ENCODE measurements at places on chromosomes 11 and 22.
A peak's percentile ranks its signal among the peaks of the same experiment; 100 is the strongest.

- DNase-seq, result no peak
Observed at GRCh38 chr11:11408436-11409221, 55.6 kb upstream of the CSNK2A3 start.

- DNase-seq, result no peak
Observed at GRCh38 chr11:109363682-109364081, 58.3 kb upstream of the C11orf87 start.

- DNase-seq, result no peak
Observed at GRCh38 chr11:35006389-35007128, 90.1 kb downstream of the PDHX start.

GRCh38 chr11:554428-555226, 5.9 kb downstream of the LMNTD2 start:
- peak; percentile 97 for DNase-seq

DNA sequence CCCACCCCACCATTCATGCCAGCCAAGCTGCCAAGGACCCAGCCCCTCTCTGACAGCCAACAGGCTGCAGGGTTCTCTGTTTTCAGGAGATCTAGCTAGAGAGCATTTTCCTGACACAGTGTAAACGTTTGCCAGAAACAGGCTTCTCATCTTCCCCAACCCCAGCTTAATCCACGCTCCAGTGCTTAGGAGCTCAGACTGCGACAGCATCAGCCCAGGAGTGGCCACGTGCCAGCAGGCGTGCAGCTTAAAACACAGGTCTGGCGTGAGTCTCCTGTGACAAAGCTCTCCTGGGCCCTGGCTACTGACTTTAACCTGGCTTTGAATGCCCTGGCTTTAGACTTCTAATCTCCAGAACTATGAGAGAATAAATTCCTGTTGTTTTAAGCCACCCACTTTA, 66.6 kb downstream of the GALNT18 start:
- DNase-seq, result no peak

DNA sequence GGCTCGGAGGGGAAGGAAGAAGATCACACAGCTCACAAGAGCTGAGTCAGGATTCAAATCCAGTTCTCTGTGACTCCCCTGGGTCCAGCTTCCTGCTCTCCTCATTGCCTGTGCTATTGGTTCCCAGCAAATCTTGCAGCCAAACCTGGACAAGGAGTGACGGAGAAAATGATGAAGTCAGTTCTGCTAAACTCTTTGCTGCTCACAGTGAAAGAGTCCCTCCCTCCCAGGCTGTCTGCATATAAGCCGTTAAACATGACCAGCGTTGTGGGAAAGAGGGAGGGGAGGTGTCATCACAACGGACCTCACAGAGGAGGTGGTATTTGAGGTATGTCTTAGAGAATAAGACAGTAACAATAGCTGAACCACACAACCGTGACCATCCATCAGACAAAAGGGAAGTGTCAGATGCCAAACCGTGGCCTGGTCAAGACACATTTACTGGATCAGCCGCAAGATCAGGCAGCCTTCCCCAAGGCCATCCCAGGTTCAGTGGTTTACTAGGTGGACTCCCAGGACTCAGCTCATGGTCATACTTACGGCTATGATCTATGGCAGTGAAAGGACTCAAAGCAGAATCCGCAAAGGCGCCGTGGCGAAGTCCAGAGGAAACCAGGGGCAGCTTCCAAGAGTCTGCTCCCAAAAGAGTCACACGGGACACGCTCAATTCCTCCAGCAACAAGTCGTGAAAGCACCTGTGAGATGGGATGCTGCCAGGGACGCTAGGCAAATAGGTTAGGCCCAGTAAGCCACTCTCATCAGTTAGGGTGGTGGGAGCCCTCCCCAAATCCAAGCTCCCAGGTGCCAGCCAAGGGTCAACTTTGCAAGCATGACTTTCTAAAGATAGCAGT, 2.8 kb upstream of the CYTH4 start:
- no peak for DNase-seq

DNA sequence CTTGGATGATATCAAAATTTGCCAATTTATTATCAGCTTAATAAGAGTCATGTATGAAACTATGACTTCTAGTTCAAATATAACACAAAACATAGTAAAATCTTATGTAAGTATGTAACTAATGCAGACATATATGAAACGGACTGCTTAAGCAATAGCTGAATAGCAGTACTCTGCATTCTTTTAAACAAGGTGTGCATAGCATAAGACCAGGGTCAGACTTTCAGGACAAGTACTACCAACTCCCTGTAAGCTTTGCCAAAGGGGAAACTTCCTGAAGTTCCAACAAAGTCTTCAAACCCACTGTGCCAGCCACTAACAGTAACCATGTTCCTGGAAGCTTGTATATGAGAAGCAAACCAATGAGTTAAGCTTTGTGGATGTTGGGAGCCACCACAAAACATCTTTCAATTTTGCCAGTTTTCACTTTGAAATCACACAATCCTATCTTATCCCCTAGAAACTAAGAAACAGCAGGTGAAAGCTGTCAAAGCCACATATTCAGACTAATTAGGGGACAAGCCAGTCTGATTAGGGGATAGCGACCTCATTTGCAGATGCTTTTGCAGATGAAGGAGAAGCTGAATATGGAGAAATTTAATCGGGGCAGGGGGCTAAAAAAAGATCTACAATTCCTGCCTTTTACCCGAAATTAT, 13.3 kb downstream of the RBFOX2 start:
- DNase-seq, result no peak

DNA sequence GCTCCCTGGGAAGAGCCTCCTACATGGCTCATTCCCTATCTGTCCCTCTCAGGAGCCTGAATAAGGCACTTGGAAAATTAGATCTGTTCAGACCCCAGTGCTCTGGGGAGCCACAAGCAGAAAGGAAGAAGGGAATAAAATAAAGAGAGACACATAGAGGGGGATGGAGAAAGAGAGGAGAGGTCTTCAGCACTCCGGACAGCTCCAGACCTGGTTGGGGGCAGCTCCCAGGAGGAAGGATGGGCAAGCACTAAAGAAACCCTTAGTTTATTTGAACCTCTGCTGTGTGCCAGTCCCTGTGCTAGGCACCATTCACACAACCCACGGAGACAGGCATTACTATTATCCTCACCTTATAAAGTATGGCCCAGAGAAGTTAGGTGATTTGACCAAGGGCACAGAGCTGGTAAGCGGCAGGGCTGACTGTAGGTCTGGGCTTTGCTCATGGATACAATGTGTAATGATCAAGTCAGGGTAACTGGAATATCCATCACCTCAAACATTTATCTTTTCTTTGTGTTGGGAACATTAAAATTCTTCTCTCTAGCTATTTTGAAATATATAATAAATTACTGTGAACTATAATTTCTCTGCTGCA, 53.7 kb upstream of the LRRC32 start:
- DNase-seq, result no peak

DNA sequence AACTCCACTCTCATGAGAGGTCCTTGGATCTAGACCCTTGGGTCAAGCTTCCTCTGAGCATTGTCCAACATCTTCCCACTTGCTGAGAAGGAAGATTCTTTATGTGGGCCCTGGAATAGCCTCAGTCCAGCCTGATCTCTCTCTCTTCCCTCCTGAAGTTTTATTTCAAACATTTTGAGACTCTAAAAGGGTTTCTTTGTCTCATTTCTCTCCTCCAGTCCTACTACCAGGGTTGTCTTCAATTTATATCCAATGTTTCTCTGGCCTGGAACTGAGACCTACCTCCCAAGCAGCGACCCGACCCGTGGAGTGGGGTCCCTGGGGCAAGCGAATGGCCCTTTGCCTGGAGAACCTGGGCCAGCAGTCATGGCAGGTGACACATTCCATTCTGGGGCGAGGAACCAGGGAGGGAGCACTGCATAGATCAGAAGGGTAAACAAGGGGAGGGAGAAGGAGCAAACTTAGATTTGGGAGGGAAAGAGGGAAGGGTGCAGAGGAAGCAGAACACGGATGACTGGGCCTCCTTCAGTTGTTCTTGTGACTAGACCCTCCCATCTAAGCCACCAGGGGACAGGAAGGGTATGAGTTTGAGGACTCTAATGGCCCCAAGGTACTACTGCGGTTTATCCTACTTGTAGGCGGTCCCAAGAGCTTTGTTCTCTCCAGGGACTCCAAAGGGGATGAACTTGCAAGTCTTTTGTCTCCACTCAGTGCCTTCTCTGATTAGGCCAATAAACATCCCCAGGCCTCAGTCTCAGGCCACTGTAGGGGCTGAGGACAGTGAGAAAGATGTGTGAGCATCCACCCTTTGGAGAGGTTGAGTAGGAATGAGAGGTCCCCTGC, 14.2 kb upstream of the PRAME start:
- no peak for DNase-seq

DNA sequence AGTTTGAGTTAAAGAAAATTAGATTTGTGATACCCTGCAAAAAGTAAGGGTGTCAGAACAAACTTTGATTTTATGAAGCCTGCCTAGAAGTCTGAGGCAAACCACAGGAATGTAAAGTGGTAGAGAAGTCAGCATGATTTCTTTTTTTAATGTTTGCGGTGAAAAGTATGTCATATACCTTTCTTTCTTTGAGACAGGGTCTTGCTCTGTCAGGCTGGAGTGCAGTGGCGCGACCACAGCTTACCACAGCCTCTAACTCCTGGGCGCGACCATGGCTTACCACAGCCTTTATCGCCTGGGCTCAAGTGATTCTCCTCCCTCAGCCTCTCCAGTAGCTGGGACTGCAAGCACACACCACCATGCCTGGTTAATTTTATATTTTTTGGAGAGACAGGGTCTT, 4.7 kb downstream of the API5 start:
- no peak for DNase-seq

- DNase-seq, result no peak
Observed at GRCh38 chr11:57131080-57131790, 50.5 kb upstream of the LRRC55 start.

DNA sequence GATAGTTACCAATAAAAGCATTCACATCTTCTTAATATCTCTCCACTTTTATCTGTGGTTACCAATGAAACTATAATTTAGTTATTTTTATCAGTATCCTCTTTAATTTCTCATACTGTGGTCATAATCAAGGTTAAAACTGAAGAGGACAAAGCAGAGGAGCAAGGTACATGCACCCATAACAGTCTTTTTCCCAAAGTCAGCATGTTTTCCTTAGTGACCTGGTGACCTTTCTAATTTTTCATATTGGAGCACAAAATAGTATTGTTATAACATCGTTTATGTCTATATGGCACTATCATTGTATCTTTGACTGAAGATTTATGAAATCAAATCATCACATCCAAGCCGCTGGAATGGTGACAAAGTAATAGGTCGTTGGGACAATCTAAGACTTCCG, 51.5 kb upstream of the CHORDC1 start:
- no peak for DNase-seq

DNA sequence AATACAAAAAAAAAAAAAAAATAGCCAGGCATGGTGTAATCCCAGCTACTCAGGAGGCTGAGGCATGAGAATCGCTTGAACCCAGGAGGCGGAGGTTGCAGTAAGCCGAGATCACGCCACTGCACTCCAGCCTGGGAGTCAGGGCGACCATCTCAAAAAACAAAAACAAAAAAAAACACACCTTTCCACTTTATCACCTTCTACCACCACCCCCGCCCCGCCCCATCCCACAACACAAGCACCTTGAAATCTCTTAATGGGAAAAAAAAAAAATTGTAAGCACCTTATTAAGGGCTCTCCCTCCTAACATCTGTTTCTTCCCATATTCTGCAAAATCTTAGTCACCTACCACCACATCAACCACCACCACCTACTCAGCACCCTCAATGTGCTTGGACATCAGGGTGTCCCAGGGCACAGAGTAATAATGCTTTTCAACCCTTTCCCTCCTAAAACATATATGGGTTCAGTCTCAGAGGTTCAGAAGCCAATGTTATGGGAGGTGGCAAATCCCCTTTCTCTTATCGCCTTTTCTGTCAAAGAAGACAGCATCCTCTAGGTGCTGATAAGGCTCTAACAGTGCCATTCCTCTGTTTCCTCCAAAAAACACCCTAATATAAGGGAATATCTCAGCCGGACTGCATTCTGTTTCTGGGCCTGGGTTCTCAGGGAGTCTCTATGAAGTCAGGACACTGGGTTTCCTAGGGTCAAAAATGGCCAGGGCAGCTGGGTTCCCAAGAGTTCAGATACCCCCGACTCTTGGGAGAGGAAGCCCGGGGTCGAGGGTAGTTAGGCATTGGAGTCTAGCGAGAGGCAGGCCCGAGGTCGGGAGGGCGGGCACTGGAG, 718 bp downstream of the INTS5 start:
- DNase-seq, result no peak

DNA sequence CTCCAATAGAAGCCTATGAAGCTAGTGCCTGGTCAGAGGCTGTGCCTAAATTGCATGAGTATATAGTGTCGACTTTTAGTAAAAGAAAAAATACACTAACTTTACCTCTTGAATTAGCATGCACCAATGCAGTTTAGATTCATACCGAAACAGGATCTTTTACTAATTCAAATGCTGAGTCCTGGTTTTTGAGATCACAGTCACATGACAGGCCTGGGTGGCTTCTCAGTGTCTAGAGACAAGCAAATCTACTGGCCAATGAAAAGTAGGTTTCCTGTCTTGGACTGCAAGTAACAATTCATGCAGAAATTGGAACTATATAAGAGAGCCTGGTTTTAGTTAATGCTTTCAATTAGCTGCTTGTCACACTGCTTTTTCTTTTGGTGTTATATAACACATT, 7.2 kb downstream of the ARHGEF12 start:
- DNase-seq, result no peak

DNA sequence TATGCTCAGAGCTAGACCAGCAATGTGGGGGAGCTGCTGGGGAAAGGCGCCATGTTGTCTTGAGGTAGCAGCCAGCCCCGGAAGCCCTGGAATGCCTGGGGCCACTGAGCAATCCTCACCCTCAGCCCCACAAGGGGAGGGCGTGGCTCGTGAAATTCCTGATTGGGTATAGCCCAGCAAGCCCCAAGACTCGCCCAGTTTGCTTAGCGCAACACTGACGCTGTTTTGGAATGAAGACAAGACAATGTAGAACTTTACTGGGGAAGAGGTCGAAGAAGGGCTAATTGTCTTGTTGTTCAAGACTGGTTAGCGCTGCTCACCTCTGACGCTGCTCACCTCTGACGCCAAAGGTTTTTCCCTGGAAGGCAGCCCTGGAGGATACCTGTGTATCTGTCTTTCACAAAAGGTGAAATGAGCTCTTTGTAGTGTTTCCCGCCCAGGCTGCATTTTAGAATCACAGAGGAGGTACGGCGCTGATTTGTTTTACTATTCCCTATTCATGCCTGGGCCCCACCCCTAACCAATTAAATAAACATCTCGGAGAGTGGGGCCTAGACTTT, 47.6 kb downstream of the ST3GAL4 start:
- no peak for DNase-seq

- no peak for DNase-seq
Observed at GRCh38 chr22:19667872-19668740, 46.2 kb upstream of the SEPTIN5 start.

DNA sequence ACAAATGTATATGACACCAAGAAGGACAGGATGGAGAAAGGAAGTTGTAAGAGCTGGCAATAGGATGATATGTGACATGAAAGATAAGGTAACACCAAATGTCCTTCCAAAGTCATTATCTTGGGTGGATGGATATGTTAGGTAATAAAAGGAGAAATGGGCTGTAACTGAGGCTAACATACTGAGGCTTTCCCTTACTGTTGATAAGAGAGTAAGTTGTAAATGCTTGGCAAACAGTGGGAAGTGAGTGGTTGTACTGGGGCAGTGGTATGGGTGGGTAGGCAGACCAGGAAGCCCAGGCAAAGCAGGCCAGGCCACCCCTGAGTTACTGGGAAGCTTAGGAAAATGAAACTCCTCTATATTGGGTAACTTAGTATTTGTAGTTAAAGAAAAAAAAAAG, 73.7 kb downstream of the ARHGAP42 start:
- no peak for DNase-seq

- no peak for DNase-seq
Observed at GRCh38 chr11:5038341-5038740, 8.0 kb upstream of the OR52J3 start.

All from NCI-H1930 (cell line).